Activated naive CD4-positive, alpha-beta T cell treated with anti-CD3 and anti-CD28 coated beads, Interleukin-2, amount 50 U/mL, for 16 hours (primary cell): ENCODE measurements at places on chromosomes 5 and 9.

- no peak for DNase-seq
These were observed 216.7 kb downstream of the BNC2 start for GRCh38 chr9:16653491-16654399.

- DNase-seq, result no peak
These were observed 25.5 kb downstream of the ADAM19 start for GRCh38 chr5:157549954-157550549.

- DNase-seq, result no peak
These were observed 182.5 kb downstream of the PSAT1 start for GRCh38 chr9:78479441-78479840.

DNA sequence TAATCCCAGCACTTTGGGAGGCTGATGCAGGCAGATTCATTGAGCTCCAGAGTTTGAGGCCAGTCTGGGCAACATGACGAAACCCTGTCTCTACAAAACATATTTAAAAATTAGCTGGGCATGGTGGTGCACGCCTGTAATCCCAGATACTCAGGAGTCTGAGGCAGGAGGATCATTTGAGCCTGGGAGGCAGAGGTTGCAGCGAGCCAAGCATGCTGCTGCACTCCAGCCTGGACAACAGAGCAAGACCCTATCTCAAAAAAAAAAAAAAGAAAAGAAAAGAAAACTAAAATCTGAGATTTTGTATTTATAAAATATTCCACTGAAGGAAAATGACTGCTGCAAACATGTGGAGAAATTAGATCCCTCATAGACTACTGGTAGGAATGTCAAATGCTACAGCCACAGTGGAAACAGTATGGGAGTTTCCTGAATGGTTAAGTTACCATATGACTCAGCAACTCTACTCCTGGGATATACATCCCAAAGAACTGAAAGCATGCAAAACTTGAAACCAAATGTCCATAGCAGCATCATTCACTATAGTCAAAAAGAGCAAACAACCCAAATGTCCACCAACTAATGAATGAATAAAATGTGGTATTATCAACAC, 106.1 kb downstream of the UBAP2 start:
- no peak for DNase-seq

DNA sequence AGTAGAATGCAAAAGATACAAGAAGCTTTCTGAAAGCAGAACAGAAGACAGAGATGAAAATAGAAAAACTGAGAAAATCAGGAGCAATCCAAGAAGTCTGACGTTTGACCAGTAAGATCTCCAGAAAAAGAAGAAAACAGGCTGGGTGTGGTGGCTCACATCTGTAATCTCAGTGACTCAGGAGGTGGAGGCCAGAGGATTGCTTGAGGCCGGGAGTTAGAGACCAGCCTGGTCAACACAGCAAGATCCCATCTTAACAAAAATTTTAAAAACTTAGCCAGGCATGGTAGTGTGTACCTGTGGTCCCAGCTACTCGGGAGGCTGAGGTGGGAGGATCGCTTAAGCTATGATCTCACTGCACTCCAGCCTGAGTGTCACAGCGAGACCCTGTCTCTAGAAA, 15.9 kb downstream of the RETREG1 start:
- DNase-seq, result no peak

- peak; percentile 62 for DNase-seq
These were observed 156.2 kb downstream of the MELK start for GRCh38 chr9:36728651-36729520.

DNA sequence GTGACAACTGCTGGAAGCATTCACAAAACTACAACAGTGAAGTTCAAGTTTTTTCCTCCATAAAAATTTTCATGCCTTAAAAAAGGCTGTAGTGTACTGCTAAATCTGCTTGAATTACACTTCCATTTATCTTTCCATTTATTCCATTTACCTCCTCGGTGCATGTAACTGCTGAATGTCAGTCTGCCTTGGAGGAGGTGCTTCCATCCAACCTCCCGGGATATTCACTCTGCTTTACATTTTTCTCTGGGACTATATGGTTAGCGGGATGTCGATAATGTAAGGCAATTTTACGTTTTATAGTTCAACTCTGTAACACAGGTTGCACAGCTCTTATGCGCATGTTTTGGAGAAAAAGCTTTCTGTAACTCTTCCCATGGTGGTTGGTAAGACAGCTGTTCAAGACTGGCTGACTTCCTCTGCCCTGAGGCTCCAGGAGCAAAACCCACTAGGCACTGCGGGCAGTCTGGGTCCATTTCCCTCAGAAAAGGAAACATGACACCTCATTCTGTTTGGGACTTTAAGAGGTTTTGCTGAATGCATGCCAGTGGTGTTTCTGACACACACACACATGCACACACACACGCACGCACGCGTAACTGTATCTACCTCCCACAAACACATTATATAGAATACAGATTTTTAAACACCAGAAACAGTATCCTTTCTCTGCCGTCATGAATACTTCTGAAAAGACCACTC, 66.1 kb downstream of the SPTLC1 start:
- no peak for DNase-seq

DNA sequence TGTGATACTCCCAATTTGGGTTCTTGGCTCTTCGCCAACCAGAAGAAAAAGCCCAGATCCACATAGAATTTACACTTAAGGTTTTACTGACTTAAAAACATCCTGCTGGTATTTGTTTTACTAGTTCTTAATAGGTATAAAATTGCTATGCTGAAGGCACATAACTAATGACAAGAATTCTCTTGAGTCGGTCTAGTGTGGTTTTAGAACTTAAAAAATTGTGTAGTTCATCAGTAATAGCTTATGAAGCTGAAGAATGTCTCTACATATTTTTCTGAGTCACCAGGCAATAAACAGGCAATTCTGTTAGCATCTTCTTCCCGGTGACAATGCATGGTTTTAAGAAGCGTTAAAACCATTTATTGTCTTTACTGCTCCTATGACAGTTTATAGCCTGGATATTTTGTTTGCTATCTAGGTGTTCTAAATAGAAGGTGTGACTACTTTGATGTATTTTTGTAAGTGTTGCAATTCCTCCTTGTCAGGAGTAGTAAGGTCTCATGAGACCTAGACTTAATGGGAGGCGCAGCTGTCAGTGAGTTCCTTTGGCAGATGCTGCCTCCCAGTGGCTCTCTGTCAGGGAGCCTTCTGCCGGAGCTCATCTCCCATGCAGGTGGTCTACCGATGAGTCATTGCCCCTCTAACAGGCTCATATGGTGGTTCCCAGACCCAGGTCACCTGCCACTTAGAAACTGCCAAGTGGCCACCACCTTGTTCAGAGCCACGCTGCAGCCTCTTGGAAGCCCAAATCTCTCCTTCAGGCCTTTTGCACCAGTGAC, 173.8 kb downstream of the MAST4 start:
- no peak for DNase-seq

- no peak for DNase-seq
These were observed 6.6 kb downstream of the SLC2A6 start for GRCh38 chr9:133472277-133472645.

GRCh38 chr5:14902826-14903560, 31.4 kb upstream of the ANKH start:
- no peak for DNase-seq

DNA sequence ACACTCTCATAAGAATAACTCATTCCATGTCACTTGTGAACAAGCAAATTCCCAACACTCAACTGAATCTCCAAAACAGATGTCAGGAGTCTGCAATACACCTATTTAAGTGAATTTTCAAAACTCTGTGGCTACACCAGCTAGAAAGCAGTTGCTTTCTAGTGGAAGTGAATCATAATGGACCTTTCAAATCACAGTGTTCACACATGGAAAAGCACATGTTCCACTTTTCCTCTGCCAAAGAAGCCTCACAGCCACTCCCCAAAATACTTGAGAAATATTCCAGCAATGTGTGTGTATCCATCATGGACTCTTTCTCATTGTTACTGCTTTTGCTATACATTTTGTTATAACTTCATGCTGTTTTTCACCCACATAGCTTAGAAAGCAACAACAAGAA, 17.4 kb downstream of the MARCHF3 start:
- no peak for DNase-seq

DNA sequence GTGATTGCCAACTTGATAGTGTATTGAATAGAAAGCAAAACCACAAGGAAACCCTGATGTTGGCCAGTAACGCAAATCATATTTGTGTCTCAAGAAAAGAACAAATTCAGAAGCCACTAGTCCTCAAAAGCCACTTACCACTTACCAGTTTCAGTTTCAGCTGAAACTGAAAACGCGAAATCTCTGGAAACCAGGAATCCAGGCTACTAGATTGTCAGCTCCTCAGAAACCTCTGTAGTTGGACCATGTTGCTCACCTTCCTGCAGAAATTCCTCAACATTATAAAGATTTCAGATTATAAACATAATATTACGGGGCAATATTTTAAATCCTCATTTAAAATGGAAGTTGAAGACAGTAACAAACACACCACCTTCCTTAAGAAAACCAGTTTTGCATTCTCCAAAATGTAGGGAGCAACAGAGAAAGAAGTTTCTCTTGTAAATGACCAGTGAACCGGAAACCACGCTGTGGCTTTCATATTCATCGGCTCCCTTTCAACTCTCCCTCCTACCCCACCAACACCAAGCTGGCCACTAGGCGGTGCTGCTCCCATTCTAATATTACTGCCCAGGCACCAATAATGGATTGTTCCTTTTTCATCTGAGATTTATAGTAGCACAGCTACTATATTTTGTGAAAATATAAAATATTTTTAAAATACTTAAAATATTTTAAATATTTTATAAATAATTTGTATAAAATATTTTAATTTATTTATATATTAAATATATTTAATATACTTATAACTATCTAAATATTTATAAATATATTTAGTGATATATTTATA, 8.7 kb upstream of the TMED7 start:
- peak; percentile 83 for DNase-seq

DNA sequence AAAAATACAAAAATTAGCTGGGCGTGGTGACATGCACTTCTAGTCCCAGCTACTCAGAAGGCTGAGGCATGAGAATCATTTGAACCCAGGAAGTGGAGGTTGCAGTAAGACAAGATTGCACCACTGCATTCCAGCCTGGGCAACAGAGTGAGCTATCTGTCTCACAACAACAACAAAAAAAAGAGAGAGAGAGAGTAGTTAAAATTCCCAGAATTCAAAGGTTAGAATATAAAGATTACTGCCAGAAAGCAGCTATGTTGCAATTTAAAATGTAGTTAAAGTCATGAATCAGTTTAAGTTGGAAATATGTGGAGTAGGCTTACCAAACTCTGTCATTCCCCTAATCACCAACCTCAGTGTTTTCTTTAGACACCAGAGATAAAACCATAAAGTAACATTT, 58.7 kb upstream of the SUSD1 start:
- DNase-seq, result no peak

DNA sequence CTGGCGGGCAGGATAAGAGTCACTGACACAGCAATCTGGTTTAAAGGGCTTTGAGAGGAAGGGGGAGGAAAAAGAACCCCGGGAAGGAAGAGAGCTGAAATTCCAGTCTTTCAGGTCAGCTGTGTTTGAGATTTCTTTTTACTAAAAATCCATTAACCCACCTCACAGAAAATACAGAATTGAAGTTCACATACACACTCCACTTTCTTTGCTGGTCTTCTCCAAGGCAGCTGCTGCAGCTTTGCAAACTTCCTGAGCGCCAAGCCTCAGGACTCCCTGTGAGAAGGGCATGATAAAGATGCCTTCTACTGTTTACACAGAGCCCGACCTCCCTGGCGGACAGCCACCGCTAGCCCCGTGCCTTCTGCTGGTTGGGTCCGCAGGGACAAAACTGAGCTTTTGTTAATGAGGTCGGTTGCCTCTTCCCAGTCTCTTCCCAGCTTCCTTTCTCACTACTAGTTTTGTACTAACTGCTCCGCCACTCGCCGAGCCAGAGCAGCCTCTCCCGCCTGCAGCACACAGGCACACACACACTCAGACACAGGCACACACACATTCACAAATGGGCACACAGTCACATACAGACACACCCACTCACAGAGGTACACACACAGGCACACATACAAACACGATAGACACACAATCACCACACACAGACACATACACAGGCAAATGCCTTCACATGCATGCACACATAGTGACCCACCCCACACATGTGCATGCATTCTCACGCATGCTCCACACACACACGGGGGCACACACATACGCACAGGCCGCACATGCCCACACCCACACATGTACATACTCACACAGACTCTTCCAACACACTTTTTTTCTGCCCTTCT, at the start of gene FREM1:
Gene FREM1, minus strand, starts transcription at position 468 of the 845 bp plus-strand sequence. CDS start 41,451 bp downstream, outside the sequence.
- no peak for DNase-seq

- DNase-seq, result no peak
These were observed 48.9 kb downstream of the JMY start for GRCh38 chr5:79284846-79285245.

DNA sequence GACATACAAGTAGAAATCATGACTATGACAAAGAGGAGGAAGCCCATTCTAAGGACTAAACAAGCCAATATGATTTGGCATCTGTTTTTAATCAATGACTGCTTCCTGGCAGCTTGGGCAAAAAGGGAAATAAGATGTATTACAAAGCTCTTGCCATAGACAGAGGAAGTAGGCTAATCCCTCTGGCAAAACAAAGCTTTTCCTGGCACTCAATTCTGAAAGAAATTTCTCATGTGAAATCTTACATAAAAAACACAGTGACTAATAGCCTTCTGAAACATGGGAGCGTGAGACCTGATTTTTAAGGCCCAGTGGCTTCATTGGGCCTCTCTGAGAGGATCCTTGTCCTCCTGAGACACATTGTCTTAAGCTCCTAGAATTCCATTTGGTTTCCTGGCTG, 93.6 kb downstream of the COL23A1 start:
- no peak for DNase-seq

GRCh38 chr5:42655982-42656650, 100.5 kb upstream of the CCDC152 start:
- DNase-seq, result no peak

DNA sequence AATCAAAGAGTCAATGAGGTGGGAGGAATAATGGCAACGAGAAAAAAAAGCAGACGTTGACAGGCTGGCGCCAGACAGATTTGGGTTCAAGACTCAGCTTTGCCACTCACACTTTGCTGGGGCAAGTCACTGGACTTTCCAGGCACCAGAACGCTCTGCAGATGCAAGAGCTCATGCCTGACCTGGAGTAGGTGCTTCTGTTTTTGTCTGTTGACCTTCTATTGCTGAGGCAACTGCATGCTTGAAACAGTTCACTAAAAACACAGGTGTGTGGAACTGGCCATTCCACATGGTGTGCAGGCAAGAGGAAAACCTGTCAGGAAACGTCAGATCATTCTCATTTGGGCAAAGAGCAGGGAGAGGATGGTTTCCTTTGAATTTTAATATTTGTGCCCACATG, 161.2 kb upstream of the SMIM23 start:
- no peak for DNase-seq

DNA sequence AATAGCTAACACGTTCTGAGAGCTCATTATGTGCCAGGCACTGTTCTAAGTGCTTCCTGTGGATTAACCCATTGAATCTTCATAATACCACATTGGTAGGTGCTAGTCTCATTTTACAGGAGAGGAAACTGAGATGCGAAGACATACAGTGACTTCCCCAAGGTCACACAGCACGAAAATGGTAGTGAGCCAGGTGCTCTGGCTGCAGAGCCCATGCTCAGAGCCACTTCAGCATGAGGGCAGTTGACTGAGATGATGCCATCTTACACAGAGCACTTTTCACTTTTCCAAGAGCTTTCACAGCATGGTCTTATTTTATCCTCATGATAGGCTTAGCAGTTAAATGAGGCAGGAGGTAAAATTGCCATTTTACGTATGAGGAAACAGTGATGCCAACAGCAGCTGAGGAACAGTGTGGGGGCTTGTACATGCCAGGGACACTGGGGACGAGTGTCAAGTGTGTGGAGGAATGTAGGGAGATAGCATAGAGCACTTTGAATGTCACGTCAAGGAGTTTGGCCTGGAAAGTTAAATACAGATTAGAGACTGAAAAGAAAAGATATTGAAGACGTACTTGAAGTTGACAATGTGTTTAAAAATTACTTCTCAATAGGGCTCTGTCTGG, 180.0 kb downstream of the KIF4B start:
- no peak for DNase-seq
